ENCODE measurements at places on chromosomes 6 and 20.

- no peak for DNase-seq
These were observed 465.2 kb downstream of the PHF3 start for GRCh38 chr6:64100702-64101303.

DNA sequence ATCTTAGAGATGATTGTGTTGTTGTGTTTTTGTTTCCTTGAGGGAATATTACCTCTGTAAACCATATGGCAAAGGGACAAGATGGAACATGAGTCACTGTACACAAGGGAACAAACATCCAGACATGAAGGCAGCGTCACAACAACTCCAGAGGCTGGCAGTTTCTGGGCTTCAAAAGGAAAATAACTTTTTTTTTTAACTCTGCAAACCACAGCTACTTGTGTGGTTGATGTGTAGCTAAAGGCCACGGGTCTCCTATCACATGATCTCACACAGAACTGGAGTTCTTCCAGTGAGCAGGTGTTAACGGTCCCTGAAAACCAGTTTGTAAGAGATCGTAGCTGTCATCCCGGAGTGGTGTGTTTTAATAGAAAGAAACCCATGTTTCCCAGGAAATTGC lies 33.2 kb upstream of the HBS1L start:
- DNase-seq, result no peak

- no peak for DNase-seq
These were observed 144.1 kb upstream of the KCNK16 start for GRCh38 chr6:39466631-39467030.

DNA sequence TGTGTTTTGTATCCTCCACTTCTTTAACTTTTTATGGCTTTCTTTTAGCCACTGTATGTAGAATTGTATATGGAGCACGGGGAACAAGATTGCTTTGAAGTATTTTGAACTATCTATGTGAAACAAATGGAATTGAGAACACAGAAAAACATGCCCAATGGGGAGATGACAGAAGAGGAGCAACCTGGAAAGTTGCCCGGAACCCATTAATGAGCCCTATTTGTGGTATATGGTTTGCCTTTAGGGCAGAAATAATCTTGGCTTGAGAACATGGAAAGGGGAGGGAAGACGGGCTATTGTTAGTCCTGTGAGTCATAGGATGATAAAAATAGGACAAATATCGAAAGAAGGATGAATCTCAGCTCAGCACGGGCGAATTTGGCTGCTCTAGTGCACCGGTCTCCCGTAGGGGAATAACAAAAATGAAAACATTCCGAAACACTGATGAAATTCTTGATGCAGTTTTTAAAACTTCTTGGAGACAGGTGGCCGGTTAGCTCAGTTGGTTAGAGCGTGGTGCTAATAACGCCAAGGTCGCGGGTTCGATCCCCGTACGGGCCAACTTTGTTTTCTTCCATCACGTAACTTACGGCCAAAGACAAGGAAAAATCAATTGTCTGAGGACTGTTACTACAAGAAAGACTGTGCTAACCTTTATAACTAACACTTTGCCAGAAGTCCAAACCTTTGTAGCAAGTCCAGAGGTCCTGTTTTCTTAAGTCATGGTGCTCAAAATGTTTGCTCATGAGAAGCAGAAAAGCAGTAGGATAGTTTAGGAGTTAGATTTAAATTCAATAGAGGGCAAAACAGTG lies 15.7 kb downstream of the HMGN4 start:
- DNase-seq, result no peak

DNA sequence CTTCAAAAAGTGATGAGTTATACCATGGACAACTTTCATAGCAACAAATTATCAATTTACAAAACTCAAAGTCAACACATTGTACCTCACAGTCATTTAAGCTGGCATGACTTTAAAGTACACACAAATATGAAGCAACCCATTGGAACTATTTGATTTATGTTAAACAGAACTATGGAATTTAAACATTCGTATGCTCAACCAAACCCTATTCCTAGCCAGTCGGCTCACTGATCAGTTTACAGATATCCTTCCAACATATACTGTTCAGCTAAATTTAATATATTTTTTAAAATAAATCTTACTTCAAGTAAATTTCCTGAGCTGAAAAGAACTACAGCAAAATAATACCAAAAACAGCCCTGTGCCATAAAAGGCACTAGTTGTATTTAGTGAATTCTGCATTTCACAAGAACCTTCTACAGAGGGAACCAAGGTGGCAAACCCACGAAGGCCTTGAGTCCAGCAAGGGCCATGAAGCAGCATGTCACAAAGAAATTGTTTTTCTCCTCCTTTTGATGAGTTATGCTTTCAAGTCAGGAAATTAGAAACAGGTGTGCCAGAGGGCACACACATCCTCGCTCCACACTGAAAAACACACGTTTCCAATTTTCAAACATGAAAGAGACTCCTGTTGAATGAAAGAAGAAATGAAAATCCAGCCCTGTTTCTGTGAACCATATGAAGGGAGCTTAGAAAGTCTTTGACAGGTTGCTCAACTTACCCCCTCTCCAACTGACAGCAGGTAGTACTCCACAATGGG lies 122.8 kb downstream of the TASP1 start:
- no peak for DNase-seq

DNA sequence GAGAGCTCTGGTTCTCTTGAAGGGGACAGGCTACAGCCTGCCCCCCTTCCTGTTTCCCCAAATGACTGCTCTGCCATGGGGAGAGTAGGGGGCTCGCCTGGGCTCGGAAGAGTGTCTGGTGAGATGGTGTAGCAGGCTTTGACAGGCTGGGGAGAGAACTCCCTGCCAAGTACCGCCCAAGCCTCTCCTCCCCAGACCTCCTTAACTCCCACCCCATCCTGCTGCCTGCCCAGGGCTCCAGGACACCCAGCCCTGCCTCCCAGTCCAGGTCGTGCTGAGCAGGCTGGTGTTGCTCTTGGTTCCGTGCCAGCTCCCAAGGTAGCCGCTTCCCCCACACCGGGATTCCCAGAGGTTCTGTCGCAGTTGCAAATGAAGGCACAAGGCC lies 9.8 kb downstream of the VEGFA start:
- DNase-seq, result peak; percentile 44

DNA sequence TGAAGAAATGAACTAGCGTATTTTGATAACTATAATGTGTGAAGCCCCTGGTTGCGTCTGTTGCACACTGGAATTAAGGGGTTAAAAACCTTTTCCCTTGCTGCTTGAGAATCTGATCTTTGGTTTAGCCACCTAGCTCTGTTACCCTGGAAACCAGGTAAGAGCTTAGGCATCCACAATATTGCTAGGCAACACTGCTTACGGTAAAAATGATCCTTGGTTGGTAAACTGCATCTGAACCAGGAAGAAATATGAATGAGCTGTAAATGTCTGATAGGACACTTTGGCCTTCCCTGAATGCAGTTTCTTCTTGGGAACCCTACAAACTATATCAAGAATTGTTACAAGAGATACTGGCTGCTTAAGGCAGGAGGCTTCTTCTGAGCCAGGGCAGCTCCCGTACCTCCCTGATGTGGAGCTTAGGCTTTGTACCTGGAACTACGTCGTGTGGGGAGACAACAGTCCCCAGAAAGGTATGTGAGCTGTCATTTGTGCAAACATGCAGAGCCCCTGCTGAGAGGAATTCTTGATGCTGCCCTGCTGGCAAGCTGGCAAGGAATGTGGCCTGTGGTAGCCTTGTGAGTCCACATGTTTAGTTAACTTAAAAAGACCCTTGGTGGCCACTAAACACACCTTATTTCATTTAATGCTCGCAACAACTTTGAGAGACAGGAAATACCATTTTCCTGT lies 18.4 kb downstream of the UBE3D start:
- no peak for DNase-seq

DNA sequence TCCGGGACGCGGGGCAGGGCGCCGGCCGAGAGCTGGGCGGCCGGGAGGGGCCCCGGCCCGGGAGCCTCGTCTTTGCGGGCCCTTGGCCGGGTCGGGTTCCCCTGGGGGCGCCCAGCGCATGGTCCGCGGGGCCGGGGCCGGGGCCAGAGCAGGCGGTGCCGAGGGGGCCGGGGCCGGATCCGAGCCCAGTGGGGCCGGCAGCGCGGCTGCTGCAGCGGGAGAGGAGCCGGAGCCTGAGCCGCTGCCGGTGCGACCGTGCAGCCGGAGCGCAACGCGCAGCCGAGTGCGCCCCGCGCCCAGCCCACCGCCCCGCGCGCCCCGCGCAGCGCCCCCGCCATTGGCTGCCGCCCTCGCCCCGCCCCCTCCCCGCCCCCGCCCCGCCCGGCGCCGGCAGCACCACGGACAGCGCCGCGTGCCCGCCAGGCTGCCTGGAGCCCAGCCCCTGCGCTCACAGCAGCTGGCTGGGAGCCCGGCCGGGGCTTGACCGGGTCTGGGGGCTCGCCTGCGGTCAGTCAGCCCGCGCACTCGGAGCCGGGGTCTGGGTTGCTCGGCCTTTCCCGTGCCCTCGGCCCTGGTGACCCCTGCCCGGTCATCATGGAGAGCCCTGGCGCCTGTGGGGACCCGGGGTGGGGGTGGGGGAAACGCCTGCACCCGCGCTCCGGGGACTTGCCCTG lies at the start of gene HRH3:
TSS of gene HRH3 (minus strand) at position 287 of the 674 bp plus-strand sequence. CDS start 308 bp downstream, outside the sequence.
- no peak for DNase-seq

GRCh38 chr6:444653-445275 lies 53.2 kb downstream of the IRF4 start:
- peak; percentile 84 for DNase-seq

Data from chondrocyte (in vitro differentiated cells).